Activated CD4-positive, alpha-beta memory T cell treated with anti-CD3 and anti-CD28 coated beads for 36 hours (primary cell): ENCODE measurements at places on chromosomes 12 and 14.

GRCh38 chr12:111505601-111506036, 93.5 kb downstream of the ATXN2 start:
- DNase-seq = no peak

- DNase-seq = no peak
Observed at GRCh38 chr14:38063711-38064320, 143.9 kb upstream of the SSTR1 start.

- no peak for DNase-seq
Observed at GRCh38 chr12:106297681-106298080, 4.9 kb upstream of the TCP11L2 start.

GRCh38 chr14:100468557-100468956, 118.7 kb downstream of the BEGAIN start:
- no peak for DNase-seq

- no peak for DNase-seq
Observed at GRCh38 chr12:104630230-104630670, 173.5 kb downstream of the CHST11 start.

DNA sequence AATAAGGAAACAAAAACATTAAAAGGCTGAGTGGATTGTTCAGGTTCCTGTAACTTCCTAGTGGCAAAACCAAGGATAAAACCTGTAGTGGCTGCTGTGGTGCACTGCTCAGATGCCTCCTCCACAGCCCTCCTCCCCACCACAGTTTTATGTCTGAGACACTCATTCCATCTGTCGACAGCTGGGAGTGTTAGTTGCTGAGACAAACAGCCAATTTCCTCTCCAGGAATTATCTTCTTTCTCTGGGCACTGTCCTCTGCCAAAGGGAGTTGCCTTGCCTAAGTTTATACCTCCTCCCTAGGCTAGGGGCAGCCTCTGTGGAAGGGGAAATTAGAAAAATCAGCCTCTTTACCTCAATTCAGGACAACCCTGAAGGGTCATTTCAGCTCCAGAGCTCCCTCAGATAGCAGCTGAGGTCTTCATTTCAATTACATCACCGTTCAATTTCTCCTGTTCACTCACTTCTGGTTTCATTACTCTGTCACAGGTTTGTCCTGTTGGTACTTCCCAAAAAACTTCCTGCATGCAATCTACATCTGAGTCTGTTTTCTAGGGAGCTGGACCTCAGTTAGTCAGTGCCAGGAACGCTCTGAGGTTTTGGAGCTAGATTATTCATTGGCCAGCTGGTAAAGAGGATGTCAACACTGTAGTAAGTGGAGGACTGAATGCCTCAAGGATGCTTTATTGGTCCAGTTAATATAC, 74.9 kb upstream of the ATP2B1 start:
- DNase-seq = no peak

- no peak for DNase-seq
Observed at GRCh38 chr12:113831476-113831875, 134.6 kb downstream of the RBM19 start.

DNA sequence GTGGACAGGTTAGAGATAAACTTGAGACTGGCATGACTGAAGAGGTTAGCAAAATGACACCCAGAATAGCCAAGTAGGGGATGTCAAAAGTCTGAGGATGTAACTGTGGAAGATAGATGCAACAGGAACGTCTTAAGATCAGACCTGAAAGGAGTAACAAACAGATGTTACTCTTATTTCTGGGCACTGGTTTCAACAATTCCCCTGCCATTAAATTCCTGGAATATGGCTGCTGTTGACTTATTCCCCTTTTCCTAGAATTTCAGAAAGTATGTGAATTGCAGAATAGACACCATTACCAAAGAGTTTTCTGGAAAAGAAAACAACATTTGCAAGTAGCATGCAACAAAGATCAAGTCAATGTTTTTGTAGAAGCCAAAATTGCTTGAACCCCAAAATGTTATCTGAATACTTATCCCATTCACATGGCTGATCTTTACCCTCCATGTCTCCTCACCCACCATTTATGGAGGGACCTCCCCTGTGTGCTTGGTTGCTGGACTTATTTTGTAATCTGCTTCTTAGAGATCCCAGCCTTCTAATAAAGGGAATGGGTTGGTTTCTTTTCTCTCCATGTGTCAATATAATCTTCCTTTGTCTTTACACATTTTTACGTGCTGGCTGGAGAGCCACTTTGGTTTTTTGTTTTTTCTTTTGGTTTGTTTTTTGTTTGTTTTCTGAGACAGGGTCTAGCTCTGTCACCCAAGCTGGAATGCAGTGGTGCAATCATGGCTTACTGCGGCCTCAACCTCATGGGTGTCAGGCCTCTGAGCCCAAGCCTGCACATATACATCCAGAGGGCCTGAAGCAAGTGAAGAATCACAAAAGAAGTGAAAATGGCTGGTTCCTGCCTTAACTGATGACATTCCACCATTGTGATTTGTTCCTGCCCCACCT, 57.0 kb downstream of the BBS10 start:
- DNase-seq = no peak

- DNase-seq = no peak
Observed at GRCh38 chr14:28653521-28653920, 113.1 kb upstream of the FOXG1 start.
